Foreskin melanocyte (primary cell): ENCODE measurements at places on chromosomes 13 and 19.
A peak's percentile ranks its signal among the peaks of the same experiment; 100 is the strongest.

DNA sequence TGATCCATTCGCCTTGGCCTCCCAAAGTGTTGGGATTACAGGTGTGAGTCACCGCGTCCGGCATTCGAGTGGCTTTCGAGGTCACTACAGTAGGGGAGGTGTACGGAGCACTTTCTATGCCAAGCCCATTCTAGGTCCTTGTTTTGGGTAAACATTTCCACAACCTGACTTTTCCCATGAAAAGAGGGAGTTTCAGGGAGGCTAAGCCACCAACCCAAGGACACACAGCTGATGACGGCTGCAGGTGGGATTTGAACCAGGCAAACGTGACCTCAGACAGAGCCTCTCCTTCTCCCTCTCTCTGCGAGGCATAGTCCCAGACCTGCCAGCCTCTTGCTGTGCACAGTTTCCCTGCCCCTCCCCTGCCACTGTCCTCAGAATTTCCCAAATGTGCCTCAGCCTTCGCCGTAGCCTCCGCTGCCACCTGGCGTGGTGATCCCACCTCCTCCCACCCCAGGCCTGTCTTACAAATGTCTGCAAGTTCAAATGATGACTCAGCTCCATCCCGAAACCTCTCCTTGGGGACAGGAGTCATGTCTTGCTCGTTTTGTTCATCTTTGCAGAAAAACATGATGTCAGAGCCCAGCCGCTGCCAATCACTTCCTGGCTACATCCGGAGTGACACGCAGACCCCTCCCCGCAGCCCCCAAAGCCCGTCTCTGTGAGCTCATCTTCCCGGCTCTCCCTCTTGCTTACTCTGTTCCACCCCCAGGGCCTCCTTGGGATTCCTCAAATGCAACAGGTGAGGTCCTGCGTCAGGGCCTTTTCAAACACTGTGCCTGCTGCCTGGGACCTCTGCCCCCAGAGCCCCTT lies 6.6 kb upstream of the GADD45B start:
- DNase-seq: no peak

DNA sequence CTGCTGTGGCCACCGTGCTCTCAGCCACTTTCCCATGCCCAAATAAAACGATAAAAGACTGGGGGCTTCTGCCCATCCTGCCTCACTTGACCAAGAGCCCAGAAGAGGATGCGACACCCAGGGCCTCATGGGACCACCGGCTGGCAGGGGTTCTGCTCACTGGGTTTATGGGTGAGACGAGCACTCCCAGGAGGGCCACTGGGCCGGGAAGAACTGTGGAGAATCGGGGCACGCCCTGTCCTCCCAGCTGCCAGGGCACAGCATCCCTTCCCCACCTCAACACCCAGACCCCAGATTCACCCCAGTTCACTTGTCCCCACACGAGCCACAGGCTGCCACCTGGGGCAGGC lies 4.7 kb upstream of the F10 start:
- DNase-seq: no peak

- no peak for DNase-seq
These were observed 74.4 kb downstream of the LHFPL6 start for GRCh38 chr13:39528661-39528980.

GRCh38 chr13:41533266-41534052 lies 76.1 kb downstream of the RGCC start:
- no peak for DNase-seq

- DNase-seq: no peak
These were observed 32.6 kb downstream of the PDE4A start for GRCh38 chr19:10452726-10453618.

DNA sequence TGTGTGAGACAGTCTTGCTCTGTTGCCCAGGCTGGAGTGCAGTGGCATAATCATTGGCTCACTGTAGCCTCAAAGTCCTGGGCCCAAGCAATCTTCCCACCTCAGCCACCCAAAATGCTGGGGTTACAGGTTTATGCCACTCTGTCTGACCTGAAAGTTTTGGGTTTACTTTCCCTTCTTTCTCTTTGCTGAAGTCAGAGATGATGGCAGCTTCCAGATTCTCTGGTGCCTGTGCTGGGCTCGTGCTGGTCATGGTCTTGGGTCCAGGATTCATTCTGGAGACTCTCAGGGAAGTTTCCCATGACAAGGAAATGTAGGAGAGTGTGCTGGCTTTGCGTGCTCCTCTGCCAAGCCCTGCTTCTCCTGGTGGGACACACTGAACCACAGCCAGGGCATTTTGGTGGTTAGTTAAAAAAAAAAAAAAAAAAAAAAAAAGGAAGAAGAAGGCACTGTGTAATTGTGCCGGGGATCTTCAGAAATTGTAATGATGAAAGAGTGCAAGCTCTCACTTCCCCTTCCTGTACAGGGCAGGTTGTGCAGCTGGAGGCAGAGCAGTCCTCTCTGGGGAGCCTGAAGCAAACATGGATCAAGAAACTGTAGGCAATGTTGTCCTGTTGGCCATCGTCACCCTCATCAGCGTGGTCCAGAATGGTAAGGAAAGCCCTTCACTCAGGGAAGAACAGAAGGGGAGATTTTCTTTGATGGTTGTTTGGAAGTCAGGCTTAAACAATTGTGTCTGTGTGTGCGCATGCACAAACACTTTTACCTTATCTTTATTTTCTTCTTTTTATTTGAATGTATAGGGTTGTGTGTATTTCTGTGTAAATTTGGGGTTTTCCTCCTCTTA lies at the start of gene ALOX5AP:
Gene ALOX5AP, plus strand, starts transcription at position 519 of the 847 bp plus-strand sequence. Its CDS starts 63 bp downstream, at position 582.
- DNase-seq: no peak

GRCh38 chr13:61276401-61276800 lies 139.2 kb downstream of the PCDH20 start:
- DNase-seq: peak; percentile 77

DNA sequence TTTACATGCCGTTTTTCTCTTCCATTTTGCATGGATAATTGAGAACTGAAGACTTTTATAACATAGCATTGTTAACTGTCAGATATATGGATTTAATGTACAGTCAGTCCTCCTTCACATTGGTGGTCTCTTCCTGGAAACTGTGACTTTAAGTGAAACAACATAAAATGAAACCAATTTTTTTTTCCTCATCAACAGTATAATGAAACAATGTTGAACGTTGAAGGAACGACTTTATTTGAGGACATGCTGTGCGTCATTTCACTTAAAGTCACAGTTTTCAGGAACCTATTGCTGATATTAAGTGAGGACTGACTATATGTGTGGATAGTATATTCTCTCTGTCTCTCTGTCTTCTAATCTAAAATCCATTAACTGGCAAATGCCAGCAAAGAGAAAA lies 54.8 kb downstream of the COG3 start:
- DNase-seq: no peak

- no peak for DNase-seq
These were observed 10.1 kb downstream of the KASH5 start for GRCh38 chr19:49398001-49398615.

DNA sequence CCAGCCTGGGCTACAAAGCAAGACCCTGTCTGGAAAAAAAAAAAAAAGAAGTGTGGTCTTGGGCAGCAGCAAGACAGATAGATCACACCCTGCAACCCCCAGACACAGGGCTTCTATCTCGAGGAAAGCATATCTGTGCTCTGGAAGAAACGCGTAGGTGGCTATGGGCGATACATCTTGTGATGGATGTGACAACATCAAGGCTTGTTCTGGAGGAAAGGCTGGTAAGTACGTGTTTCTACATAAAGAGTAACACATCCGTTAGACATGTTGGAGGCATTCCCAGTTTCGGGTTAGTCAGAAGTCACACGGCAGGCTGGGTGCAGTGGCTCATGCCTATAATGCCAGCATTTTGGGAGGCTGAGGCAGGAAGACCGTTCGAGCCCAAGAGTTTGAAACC lies 6.6 kb upstream of the DHDH start:
- DNase-seq: peak; percentile 98

DNA sequence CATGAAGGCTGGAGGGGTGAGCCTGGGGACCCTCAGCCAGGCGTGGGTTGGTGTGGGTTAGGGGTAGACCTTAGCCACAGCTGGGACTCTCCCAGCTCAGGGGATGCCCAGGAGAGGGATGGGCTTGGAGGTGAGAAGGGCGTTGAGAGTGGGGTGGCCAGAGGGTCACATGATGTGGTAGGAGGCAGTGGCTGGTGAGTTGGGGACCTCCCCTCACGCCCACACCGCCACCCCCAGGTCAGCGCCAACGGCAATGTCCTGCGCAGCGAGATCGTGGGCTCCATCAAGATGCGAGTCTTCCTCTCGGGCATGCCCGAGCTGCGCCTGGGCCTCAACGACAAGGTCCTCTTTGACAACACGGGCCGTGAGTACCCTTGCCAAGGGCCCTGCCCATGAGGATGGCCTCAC lies 28.5 kb downstream of the AP1M1 start:
- DNase-seq: no peak

DNA sequence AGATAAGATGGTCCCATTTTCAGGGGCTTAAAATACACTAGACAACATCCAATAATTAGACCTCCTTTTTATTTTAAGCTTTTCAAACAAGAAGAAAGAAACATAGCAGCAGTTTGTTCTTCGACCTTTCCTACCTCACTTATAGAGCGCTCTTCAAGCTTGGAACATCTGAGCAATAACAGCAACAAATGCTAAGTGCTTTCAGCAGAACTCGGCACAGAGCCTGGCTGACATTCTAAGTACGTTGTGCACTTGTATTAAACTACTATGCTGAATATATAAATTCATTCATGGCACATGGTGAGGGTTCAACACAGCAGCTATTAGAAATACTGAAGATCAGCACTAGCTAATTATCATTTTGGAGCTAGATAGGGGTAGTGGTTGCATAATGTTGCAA lies 256.1 kb upstream of the MAB21L1 start:
- DNase-seq: no peak

DNA sequence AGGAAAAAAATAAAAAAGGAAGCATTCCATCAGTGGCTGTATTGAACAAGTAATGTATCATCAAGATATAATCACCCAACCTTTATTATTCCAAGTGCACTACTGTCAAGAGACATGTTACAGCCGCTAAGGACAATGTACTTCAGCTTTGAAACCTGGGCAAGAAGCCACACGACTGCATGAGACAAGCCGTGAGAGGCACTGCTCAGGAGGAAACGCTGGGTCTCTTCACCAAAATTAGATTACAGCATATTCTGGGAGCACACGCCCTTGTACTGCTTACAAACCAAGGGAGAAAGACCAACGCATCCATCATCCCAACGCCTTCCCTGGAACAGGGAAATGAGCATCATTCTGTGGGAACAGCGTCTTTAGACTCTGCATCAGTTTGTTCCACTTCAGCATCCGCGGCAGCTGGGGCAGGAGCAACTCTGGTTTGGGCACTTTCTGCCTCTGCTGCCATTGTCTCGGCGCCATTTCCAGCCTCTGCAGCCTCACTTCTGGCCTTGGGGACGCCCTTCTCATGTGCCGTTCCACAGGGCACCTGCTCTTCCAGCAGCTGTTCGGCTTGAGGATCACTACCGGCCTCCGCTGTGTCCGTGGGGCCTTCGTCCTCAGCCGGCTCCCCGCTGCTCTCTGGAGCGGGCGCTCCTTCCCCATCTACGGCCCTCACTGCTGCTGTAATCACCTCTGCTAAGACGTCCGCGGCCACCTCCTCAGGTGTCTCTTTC lies 22.4 kb upstream of the BRD4 start:
- DNase-seq: no peak

DNA sequence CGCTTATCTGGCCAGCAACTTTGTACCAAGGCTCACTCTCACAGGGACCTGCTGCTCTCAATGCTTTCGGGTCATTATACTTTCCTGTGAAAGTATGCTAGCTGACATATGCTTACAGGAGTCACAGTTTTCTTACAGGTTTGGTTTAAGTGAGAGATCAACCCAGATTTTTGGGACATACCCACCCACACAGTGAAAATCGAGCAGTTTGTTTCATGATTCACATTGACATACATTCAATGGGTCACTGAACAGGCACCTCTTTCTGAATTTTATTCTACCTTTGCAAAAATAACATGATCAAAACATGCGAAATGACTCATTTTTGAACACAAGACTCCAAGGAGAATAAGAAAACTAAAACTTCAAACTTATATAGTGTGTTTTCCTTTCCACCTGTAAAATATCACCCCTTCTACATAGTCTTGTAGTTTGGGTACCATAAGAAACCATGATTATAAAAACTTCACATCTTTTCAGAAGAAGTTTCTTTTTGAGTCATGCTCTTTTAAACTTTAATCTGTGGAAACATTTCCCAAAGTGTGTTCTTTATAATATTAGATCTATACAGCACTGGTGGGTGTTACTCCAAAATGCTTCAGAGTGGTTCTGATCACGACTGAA lies 44.3 kb upstream of the TEX29 start:
- no peak for DNase-seq

DNA sequence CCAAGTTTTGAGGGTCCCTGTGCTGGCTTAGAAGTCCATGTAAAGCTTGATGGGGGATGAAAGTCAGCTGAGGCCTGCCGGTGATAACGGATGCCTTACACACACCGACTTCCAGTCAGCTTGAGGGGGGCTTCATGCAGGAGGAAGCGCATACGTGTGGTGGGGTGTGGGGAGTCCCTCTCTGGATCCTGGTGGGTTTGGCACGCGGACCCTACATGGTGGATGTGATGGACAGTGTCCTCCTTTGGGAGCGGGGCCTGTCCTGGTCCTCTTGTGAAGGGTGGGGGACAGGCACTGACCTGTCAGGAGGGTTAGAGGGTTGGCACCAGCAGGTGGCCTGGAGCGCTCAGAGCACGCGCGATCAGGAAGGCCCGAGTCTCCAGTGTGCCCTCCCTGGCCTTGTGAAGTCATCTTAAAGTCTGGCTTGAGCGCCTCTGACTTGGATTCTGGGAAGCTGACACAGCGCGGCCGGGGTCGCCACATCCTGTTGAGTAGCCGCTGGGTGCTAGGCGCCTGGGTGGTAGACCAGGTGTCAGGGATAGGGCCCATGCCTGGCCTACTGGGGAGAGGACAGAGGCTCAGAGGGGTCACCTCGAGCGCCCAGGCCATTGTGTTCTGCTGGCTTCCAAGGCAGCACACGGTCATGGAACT lies 2.9 kb downstream of the DAZAP1 start:
- no peak for DNase-seq

DNA sequence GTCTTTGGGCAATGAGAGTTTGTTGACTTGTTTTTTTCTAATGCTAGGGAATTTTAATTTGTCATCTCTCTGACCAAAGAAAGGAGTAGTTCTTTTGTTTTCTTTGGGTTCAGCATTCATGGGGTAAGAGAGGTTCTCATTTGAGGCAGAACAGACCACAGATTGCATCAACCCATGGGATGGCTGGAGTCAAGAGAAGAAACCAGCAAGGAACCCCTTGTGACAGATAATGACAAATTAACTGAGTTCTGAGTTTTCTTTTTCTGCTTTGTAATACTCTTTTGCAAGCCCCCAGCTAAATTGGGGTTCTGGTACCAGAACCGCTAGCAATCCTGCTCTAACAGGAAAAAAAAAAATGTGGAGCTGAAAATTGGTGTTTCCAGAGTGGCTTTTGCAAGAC lies 864.1 kb downstream of the DIAPH3 start:
- no peak for DNase-seq
